ENCODE measurements at places on chromosomes 12 and 14.

DNA sequence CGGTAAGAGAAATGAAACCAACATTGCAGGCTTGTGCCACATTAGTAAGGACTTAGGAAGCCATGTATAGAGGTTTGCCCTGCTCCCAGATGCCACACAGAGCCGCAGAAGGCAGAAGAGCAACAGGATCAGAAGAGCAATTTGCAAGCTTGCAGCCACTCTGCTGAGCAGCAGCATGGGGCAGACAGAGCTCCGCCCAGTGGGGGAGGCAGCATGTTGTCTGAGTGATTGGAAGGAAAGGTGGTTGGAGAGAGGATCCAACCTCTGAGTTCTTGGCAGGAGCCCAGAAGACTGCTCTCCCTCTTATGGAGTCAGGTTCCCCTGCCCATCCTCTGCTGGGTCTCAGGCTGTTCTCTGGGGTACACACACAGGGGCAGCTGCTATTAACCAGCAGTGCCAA, 2.3 kb upstream of the KRT6A start:
- H3K27ac ChIP-seq: no peak overlapping the region
- H3K27me3 ChIP-seq: no peaks in the 10 kb centered on the region
- DNase-seq: no peak
- no peak overlapping the region for H3K4me3 ChIP-seq
- H3K4me1 ChIP-seq: no peaks in the 10 kb centered on the region

DNA sequence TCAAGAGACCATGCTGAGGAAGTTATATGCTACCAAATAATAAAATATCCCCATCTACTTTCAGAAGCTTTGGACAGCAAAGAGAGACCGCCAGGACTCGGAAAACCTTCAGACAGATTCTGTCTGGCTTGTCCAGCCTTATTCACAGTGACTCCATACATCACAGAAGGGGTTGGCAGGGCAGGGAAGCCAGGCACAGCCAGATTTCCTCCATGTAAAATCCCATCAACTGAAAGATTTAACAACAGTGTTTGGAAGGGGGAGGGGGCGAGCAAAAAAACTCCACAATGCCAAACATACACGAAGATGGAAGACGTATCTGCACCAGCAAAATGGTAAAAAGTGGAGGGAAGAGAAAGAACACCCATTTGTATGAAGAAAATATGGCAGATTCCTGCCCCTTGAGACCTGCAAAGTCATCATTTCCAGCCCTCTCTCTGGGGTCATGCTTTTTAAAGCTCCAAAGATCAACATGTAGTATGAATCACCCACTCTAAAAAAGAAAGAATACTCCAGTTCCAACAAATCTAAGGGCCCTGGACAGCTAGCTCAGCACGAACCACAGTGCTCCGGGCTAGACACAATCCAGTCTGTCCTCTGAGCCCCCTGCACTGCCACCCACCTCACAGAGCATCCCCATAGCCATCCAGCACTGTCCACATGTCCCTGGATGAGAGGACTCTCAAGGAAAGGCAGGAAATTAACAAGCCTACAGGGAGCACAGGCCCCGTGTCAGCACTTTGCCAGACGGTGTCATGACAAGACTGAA, 116.4 kb downstream of the DICER1 start:
- H3K4me1 ChIP-seq: no peaks in the 10 kb centered on the region
- no peak overlapping the region for H3K27ac ChIP-seq
- DNase-seq: no peak
- H3K4me3 ChIP-seq: no peak overlapping the region

DNA sequence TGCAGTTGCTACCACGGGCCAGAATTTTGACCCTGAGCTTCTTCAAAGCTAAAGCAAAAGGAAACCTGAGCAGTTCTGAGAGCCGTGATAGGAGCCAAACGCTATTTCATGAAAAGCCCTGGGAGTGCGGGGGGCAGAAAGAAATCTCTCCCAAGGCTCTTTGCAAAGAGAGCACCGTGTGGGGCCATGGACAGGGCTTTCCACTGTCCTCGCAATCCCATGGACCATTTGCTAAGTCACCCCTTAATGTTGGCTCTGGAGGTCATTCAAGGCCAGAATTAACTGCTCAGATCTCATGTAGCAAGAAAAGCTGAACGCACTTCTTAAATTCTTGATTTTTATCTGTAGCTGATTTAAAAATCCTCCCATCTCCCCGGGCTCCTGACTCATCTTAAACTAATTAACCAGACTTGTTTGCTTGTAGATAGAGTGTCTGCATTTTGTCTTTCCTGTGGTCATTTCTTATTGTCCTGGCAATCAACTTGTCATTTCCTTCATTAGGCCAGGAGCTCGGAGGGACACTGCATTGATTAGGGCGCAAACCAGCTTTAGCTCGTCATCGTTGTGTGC, 24.8 kb downstream of the CLSTN3 start:
- DNase-seq: no peak
- H3K4me1 ChIP-seq: no peaks in the 10 kb centered on the region
- no peaks in the 10 kb centered on the region for H3K36me3 ChIP-seq
- no peak overlapping the region for H3K4me3 ChIP-seq

DNA sequence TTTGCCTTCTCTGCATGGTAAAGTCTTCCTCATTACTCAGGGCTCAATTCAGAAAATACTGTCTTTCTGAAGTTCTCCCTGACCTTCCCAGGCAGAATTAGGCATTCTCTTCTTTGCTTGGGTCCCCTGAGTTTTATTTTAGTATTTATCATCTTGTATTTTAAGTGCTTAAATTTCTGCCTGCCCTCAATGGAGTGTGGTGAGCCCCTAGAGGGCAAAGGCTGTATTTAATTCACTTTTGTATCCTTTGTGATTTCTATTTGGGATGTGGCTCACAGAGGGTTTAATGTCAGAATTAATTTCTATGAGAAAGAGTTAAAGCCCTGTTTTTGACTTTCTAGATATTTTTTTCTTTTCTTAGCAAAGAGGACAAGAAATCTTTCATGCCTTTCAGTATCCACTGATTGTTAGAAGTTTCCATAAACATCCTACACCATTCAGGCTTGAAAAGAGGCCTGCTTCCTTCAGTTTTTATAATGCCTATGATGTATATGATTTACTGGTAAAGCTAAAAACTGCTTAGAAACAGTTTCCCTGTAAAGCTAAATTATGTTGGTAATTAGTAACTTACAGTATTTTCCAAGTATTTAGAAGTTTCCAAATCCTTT, 55.6 kb upstream of the PTPRB start:
- no peaks in the 10 kb centered on the region for H3K27me3 ChIP-seq
- H3K27ac ChIP-seq: no peak overlapping the region
- no peak for DNase-seq
- no peaks in the 10 kb centered on the region for H3K36me3 ChIP-seq
- no peaks in the 10 kb centered on the region for H3K4me1 ChIP-seq

DNA sequence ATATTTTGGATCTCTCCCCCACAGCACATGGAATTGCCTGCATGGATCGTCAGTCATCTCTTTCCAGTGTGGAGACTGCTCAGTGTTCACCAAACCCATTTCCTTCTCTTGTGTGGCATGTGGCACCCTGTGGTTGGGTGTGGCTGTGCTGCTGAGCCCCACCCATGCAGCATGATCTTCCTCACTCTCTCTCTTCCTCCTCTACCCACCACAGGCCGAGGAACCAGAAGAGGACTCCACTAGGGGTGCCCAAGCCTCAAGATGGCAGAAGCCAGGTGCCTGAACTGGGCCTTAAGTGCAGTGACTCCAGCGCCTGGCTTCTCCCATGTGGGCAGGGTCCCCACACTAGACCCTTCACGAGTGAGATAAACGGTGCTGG, 66.8 kb upstream of the GPR68 start:
- no peaks in the 10 kb centered on the region for H3K4me1 ChIP-seq
- no peak for DNase-seq
- no peaks in the 10 kb centered on the region for H3K27me3 ChIP-seq
- no peaks in the 10 kb centered on the region for H3K36me3 ChIP-seq
- H3K27ac ChIP-seq: no peak overlapping the region

DNA sequence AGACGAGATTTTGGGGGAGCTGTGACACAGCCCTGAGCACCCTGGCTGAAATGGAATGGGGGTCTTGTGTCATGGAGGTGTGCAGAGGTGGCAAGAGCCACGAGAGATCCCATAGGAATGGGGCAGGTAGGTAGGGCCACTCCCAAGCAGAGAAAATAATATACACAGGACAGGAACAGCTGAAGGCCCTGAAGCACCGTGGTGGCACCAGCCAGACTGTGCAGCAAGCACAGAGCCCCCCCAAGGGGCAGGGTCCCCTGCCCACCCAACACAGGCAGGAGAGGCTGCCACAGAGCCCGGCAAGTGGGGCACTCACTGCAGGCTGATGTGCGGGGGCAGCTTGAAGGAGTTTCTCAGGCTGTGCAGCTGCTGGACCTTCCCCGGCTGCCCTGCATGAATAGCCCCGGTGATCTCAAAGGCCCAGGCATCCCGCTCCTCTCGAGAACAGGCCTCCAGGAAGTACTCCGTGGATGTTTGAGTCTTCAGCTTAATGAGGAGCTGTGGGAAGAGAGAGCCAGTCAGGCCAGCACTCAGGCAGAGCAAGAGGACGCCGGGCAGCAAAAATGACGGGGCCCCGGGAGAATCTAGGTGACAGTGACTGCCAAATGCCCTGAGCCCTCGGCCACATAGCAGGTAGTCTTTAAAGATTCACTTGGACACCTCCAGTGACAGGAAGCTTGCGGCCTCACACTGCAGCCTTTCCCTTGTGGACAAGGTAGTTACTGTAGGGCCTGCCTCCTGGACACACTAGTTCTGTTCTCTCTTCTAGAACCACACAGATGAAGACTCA, 16.7 kb downstream of the PLEK2 start:
- DNase-seq: no peak
- H3K36me3 ChIP-seq: no peaks in the 10 kb centered on the region
- no peak overlapping the region for H3K27ac ChIP-seq

DNA sequence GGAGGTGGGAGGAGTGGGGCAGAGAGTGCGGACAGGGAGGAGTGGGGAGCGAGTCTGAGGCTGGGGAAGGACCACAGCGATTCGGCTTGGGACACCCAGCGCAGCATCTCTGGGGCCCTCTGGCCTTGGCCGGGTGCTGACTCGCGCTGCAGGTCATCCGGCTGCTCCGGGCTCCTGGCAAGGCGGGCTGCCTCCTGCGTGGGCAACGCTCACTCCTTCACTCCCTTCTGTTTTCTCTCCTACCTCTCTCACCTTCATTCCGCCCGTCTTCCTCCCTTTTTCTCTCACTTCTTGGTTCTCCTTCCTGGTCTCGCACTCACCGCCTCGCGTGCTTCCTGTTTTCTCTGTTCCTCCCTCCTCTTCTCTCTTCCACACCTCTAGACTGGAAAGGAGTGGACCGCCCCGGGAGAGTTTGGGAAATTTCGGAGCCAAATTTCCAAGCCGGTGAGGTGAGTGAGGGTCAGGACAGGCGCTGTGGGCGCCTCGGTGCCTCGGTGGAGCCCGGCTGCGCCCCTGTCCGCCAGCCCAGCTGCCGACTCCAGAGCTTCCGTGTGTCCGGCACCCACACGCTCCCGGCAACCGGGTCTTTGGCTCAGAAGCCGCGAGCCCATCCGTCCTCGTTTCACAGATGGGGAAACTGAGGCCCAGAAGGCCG, 86.7 kb downstream of the B4GALNT3 start:
- H3K4me1 ChIP-seq: no peaks in the 10 kb centered on the region
- no peak for DNase-seq
- H3K4me3 ChIP-seq: no peak overlapping the region
- no peak overlapping the region for H3K27ac ChIP-seq

DNA sequence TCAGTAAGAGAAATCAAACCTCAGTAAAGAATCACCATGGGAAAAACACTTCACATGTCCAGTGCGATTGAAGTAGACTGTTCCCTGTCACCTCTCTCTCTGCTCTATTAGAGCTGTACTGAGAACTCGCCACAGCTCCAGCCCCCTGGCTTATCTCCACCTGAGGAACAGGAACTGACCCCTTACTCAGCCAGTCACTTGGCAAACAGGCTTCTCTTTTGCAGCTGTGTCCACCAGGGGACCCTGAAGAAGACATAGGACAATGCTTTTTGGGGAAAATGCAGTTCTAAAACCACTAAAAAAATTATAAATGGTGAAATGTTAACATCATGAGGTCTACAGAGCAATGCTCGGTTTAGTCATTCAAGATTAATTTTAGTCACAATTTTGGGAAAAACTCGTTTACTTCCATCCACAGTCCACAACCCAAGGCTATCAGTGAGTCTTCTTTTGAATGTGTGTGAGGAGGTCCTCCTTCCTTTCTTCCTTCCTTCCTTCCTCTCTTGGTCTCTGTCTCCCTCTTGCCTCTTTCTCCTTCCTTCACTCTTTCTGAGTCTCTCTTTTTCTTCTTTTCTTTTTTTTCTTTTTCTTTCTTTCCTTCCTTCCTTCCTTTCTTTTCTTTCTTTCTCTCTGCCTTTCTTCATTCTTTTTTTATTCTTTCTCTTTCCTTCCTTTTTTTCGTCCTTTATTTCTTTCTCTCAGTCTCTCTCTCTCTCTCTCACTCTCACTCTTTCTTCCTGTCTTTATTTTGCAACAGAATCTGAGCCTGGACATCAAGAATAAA, 1189.5 kb upstream of the TMEM132C start:
- H3K4me3 ChIP-seq: no peak overlapping the region
- H3K27ac ChIP-seq: no peak overlapping the region
- H3K27me3 ChIP-seq: no peaks in the 10 kb centered on the region
- DNase-seq: no peak
- no peaks in the 10 kb centered on the region for H3K36me3 ChIP-seq

GRCh38 chr14:68636597-68636996, 156.3 kb downstream of the ZFP36L1 start:
- no peaks in the 10 kb centered on the region for H3K36me3 ChIP-seq
- no peaks in the 10 kb centered on the region for H3K27me3 ChIP-seq
- DNase-seq: no peak
- peak overlapping the region; percentile 41 for H3K27ac ChIP-seq
- H3K4me1 ChIP-seq: peaks cover 5% of the 10 kb centered on the region

- DNase-seq: no peak
- H3K4me3 ChIP-seq: no peak overlapping the region
- H3K36me3 ChIP-seq: no peaks in the 10 kb centered on the region
- peak overlapping the region; percentile 67 for H3K27ac ChIP-seq
- H3K27me3 ChIP-seq: no peaks in the 10 kb centered on the region
- peaks cover 17% of the 10 kb centered on the region for H3K4me1 ChIP-seq
Observed at GRCh38 chr14:90696720-90697119, 119.5 kb downstream of the TTC7B start.

DNA sequence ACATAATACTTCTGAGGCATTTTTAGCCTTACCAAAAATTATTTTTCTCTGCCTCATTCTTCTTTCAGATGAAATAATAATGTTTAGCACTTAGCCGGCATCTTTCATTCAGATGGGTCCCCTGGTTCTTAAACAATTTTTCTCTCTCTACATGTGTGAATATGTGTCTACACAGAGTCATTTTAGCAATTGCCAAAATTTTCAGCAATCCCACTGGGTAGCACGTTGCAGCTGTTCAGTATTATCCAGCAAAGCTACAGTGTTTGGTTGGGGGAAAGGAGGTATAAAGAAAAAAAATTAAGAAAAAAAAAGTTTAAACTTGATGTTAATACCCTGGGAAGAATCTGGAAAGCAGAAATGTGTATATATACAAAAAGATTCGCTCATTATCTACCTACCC, 160.5 kb upstream of the TRHDE start:
- no peaks in the 10 kb centered on the region for H3K36me3 ChIP-seq
- no peak overlapping the region for H3K4me3 ChIP-seq
- no peaks in the 10 kb centered on the region for H3K27me3 ChIP-seq
